ENCODE measurements at places on chromosomes 1 and 21. TPM values are rescaled to one million over a fixed set of nuclear protein-coding genes. Genes with fewer than 3 reads are reported as not detected.

- no peak for ATAC-seq
Observed at GRCh38 chr1:46643368-46643775, 24.8 kb downstream of the ATPAF1 start.

- no peak for ATAC-seq
Observed at GRCh38 chr1:37038227-37039093, 4.1 kb upstream of the GRIK3 start.

- no peak for ATAC-seq
Observed at GRCh38 chr1:7420470-7421100, 350.5 kb upstream of the VAMP3 start.

- ATAC-seq = no peak
Observed at GRCh38 chr21:27206368-27206982, 239.6 kb upstream of the ADAMTS5 start.

GRCh38 chr1:210779269-210779668 lies 354.7 kb downstream of the KCNH1 start:
- no peak for ATAC-seq

Gene PRELP
- not detected for total RNA-seq

Gene SYNC
- total RNA-seq = not detected

Gene FOXD2
- 0.29 TPM for total RNA-seq

DNA sequence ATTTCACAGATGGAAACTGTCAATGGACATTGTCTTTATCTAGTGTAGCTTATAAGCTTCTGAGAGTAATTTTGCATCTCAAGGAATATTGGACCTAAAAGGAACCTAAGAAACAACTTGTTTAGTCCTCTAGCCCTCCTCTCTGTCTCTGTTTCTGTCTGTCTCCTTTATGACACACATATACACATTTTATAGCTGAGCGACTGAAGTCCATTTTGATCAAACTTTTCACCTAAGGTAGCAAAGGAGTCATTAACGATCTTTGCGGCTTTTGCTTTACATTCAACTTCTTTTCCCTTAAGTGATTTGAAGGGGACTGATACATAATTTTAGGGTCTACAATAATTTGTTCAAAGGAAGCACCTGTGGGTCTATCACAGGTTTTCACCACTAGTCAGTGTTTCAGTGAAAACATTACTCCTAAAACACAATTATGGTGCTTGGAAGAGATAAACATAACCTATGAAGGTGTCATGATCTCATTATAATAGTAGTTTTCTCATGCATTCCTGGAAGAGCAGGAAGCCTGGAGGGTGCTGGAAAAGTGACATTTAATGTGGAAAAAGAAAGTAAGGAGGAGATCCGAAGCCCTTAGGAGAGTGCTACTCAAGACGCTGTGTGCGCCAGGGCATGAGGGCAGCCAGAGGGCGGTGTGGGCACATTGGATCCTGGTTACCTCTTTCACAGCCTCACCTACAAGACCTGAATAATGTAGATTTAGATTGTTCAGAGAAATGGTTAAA lies 248.6 kb downstream of the DNM3 start:
- peak; percentile 89 for ATAC-seq

- ATAC-seq = no peak
Observed at GRCh38 chr1:237640966-237641365, 249.8 kb downstream of the ZP4 start.

Gene AADACL4
- not detected for total RNA-seq

GRCh38 chr1:232423591-232423990 lies 206.3 kb downstream of the SIPA1L2 start:
- no peak for ATAC-seq

DNA sequence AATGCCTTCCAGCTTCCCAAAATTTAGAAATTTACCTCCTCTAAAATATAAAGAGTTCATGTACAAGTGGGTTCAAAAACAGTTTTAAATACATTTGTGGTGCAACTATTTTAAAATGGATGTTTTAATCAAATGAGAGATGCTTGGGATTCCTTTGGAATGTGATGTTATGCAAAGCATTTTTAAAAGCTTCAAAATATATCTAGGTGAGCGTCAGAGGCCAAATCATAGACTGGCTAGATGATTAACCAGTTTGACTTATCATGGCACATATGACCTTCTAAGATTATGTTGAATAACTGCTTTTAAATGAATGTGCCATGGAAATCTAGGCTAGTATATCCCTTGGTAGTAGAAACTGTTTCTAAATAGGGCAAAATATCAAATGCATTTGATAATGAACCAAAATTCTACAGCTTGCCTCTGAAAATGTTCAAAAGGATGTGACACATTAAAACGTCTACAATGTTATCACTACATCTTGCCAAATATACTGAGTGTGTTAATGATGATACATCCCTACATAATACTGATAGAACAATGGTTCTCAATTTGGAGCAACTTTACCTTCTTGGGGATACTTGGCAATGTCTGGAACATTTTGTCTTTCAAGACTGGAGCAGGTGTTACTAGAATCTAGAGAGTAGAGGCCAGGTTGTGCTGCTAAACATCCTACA lies 650.9 kb upstream of the ADGRL2 start:
- no peak for ATAC-seq

- peak; percentile 79 for ATAC-seq
Observed at GRCh38 chr1:19710825-19711611, 46.3 kb downstream of the HTR6 start.

DNA sequence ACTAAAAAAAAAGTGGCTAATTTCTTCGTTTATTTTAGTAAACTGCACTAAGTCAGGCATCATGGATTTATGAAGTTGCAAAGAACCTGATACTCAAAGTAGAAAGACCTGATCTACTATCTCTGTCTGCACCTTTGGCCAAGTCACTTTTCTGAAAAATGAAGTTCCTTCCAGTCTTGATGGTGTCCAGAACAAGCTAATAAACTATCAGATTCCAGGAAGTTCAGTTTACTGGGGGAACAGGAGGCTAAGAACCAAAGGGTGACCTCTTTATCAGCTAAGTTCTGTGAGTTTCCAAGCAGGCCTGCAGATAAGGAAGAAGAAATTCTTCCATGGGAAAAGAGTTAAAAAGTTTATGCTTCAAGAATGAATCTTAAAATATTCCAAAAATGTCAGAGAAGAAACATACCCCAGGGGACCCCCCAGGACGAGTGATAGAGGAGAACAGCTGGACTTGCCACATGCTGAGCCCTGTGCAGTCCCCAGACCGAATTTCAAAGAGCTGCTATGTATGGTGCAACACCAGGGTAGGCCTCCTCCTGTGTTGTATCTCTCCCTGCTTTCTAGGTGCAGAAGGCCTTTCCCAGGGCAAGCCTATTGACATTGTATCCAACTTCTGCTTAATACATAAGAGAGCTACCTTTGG lies 72.8 kb upstream of the FGGY start:
- no peak for ATAC-seq

DNA sequence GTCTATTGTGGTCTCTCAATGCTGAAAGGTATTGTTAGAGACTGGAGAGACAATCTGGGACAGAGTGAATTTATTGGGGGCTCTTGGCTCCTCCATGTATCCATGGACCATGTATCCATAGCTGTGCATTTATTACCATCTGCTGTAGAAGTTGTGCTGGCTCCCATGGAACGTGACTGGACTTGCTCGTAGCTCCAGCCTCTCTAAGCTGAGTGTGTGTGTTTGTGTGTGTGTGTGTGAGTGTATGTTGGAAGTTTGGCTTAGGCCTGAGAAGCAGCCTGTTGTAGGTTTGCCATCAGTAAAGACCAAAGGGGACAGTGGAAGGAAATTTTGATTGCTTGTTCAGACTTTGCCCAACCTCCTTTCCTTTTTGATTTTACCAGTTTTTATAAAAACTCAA lies 105.7 kb upstream of the USP24 start:
- no peak for ATAC-seq

Gene OPRD1
- not detected for total RNA-seq

DNA sequence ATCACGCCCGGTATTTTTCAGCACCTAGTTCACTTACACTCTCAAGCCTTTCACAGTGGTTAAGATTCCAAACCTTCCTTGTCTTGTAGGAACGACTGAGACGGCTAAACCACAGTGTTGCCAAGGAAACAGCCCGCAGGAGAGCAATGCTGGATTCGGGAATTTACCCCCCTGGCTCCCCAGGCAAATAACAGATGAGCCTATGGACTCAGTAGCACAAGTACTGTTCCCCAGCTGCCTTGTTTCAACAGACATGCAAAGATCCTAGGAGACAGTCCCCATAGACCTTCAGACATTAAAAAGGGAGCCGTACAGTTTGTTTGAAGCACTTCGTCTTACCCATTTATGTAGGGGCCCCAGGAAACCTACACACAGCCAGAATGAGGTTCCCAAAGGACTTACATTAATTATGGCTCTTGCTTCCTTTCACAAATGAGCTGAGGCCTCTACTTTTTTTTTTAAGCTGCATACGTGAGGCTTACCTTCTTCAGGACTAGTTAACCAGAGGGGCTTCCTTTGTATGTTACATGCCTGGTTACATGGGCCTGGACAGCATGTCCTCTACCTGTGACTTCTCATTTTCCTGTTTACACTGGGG lies 2.7 kb downstream of the SNAPIN start:
- ATAC-seq = no peak

DNA sequence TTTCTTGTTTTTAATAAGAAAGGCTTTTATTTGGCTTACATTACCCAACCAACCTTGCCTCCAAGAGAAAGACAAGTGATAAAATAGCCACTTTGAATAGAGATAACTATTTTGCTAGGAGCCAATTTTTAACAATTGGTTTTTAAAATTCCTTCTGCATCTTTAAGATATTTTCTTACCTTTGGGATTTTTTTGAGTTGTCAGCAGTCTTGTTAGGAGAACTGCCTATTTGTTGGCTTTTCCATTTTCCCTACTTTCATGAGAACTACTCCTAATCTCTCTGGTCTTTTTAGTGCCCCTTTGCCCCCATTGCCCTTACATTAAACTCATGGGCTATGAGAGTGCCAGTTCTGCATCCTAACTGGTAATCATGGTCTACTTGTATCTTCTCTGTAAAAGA lies 38.1 kb upstream of the EPS15 start:
- ATAC-seq = no peak

GRCh38 chr1:30966690-30967369 lies 58.3 kb upstream of the SDC3 start:
- ATAC-seq = no peak

GRCh38 chr1:214715126-214715525 lies 112.1 kb downstream of the CENPF start:
- no peak for ATAC-seq

Gene IL20
- not detected for total RNA-seq

DNA sequence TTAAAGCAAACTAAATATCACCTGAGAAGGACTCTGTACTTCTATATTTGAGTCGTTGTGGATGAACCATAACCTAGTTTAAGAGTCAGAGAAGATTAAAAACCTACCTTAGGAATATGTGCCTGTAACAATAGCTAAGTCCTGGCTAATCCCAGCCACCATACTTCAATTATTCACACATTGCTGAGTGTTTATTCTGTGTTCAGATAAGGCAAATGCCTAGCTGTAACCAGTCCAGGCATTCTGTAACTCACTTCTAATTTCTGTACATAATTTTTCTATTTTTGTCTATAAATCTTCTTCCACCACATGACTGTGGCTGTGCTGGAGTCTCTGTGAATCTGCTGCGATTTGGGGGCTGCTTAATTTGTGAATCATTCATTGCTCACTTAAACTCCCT lies 441.9 kb upstream of the ADAMTS5 start:
- ATAC-seq = no peak

Gene FCAMR
- total RNA-seq = not detected

DNA sequence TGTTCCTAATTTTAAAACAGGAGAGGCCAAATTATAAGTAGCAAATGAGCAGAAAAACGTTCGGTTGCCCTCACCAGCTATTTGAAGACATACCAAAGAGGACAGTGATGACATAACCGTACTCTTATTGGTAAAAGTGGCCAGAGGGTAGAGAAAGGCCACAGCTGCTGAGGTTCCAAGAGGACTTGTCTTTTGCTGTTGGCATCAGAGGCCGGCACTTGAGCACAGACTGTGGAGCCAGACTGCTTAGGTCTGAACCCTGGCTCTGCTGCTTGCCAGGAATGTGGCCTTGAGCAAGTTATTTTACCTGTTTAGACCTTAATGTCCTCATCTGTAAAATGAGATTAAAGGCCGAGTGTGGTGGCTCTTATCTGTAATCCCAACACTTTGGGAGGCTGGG lies 14.9 kb downstream of the ETV3L start:
- no peak for ATAC-seq

GRCh38 chr1:236281198-236281653 lies 532 bp downstream of the ERO1B start:
- peak; percentile 34 for ATAC-seq

GRCh38 chr1:156421062-156421938 lies 52.3 kb downstream of the RHBG start:
- peak; percentile 92 for ATAC-seq

DNA sequence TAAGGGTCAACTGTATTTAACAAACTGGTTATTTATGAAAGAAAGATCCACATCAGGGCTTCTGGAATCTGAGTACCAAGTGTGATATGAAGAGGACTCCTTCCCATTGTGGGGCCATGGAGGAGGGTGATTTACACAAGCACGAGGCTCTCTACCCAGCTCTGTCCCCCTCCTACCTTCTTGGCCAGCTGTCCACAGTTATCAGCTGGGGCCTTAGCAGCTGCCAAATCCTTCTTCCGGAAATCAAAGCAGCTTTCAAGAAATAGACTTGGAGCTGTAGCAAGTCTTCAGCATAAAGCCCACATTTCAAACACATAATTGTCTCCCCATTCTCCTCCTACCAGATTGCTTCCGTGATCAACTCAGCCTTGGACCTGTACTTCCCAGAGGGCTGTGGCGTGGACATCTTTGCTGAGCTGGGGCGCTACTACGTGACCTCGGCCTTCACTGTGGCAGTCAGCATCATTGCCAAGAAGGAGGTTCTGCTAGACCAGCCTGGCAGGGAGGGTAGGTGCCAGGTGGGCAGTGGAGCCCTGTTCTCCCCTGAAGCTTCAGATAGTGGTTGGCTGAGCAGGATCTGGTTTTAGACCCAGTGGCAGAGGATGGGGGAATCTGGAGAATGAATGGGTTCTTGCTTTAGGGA lies 15.5 kb downstream of the AZIN2 start:
- ATAC-seq = no peak

- peak; percentile 29 for ATAC-seq
Observed at GRCh38 chr1:150578272-150579109, 919 bp downstream of the MCL1 start.

Gene ARTN
- 0.32 TPM for total RNA-seq

Gene NUP210L
- total RNA-seq = 0.04 TPM

DNA sequence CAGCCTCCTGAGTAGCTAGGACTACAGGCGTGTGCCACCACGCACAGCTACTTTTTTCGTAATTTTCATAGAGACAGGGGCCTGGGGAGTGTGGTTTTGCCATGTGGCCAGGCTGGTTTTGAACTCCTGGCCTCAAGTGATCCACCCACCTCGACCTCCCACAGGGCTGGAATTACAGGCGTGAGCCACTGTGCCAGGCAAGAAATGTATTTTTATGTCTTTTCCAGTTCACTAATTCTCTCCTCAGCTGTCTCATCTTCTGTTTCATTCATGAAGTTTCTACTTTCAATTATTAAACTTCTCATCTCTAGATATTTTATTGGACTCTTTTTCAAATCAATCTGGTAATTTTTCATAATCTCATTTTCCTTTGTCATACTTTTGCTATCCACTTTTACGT lies 72.1 kb upstream of the DISP3 start:
- no peak for ATAC-seq

Gene TMEM81
- 3.9 TPM for total RNA-seq

Gene OR2L3
- total RNA-seq = not detected

- ATAC-seq = no peak
Observed at GRCh38 chr1:209875515-209875914, 47.7 kb downstream of the UTP25 start.

Gene OR2T11
- total RNA-seq = not detected

Gene KCND3
- total RNA-seq = not detected

- ATAC-seq = no peak
Observed at GRCh38 chr21:38849776-38850175, 44.0 kb downstream of the ETS2 start.
